ENCODE measurements at places on chromosomes 5 and 9. TPM values are rescaled to one million over a fixed set of nuclear protein-coding genes. Genes with fewer than 3 reads are reported as not detected.

GRCh38 chr9:134936346-134937163 is 18.8 kb upstream of the FCN1 start:
- no peak for DNase-seq

DNA sequence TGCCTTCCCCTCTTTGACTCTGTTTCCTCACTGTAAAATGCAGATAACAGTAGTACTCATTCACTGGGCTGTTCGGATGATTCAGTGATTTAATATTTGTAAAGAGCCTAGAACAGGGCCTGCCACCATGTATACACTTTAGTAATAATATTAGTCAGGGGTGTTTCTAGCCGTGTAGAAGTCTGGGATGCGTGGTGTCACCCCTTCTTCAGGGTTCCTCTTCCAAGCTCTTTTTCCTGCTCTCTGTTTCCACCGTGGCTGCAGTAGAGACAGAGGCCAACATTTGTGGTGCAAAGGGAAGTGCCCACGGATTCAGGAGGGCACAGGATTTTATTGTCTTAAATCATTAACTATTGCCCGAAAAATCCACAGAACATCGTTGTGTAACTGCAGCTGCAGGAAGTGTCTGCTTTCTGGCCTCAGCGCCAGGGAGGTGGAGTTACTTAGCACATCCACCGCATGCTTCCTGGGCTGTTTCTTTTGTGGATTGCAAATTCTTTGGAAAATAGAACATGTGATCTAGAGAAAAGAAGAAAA is 61.7 kb downstream of the TRIO start:
- DNase-seq = peak; percentile 91

- DNase-seq = peak; percentile 72
Measured at GRCh38 chr5:54659700-54660131, 142.2 kb downstream of the SNX18 start.

- DNase-seq = no peak
Measured at GRCh38 chr9:100087218-100087617, 11.6 kb downstream of the ERP44 start.

- DNase-seq = no peak
Measured at GRCh38 chr5:35926389-35927051, 11.9 kb downstream of the CAPSL start.

DNA sequence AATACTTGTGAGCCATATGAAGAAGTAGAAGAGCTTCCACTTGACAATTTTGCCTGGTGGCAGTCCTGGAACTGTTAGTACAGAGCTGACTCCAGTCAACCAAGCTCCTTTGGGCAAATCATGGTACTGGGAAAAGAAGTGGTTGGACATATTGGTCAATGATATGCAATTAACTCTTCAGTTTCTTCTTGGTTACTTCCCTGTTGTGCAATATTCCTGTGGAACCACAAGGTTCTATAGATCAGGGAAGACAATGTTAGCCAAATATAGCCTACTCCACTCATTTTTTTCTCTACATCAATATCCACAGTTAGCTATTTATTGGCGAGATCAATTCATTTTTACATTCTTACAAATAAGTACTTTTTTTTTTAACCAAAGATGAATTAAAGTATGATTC is 14.4 kb upstream of the GDA start:
- no peak for DNase-seq

DNA sequence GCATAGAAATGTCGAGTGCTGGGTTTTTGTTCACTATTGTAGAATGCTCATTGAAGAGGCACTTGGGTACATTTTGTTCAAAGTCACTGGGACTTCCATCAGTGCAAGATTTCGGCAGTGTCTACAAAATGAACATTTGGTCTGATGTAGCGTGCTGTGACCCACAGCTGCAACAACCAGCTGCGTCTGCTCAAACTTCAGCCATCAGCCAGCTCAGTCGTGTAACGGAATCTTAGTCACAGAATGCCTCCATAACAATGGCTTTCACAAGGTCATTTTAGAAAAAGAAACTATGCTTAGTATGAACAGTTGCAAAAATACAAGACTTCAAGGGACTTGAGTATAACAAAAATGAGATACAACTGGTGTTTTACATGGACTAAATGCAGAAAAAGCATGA is 828.1 kb upstream of the GRAMD2B start:
- peak; percentile 86 for DNase-seq

GRCh38 chr5:51162245-51162644 is 221.0 kb upstream of the ISL1 start:
- DNase-seq = no peak

Gene GRXCR2
- not detected for total RNA-seq
